Fibroblast of lung (primary cell): ENCODE measurements at places on chromosomes 16 and 17. TPM values are rescaled to one million over a fixed set of nuclear protein-coding genes. Genes with fewer than 3 reads are reported as not detected.

Gene TBC1D3K
- not detected in 2 replicates for total RNA-seq

Gene C17orf107
- 1.8 and 2.3 TPM in 2 replicates for total RNA-seq

Gene MT1G
- 11.6 and 16.4 TPM in 2 replicates for total RNA-seq

Gene FKBP10
- 182 and 211 TPM in 2 replicates for total RNA-seq

Gene HS3ST3A1
- total RNA-seq, result 28.5 and 48.7 TPM in 2 replicates

Gene ST6GALNAC1
- total RNA-seq, result not detected in 2 replicates
